Thymus (tissue), 14 donors: ENCODE measurements at places on chromosomes 12 and 14. TPM values are rescaled to one million over a fixed set of nuclear protein-coding genes. Genes with fewer than 3 reads are reported as not detected.

Gene C12orf50
- 0.09 TPM for total RNA-seq

DNA sequence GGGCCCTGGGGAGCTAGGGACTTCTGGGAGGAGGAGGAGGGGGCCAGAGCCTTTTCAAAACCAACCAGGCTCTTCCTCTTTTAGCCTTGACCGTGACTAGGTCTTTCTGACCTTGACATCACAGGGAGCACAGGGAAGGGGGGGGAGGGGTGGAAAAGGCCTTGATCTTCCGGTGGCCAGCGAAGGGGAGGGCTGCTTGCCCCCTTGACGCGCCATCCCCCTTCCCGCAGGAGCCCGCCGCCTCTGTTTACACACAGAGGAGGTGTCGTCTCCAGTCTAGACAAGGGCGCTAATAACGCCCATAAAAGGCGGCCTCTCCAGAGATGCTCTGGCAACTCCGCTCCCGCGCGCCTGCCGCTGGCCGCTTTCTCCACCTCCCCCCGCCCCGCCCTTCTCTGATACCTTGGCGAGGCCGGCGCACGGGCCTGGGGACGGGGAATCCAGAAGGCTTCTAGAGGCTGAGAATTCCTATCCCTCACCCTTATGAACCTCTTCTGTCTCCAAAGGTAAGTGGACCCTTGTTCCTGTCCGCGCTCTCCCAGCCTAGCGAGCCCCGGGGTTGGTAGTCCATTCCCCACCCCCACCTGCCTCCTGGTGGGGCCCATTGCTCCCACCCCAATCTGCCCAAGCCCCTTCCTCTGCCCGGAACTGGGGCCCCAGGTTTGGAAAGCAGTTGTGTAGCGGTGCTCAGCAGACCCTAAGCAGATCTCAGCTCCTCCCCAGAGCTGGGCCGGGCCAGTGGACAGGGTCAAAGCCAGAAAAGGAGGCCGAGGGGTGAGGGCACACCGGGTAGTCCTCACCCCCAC is 4.9 kb upstream of the HOXC12 start:
- no peaks in the 10 kb centered on the region for H3K36me3 ChIP-seq
- DNase-seq: no peak

DNA sequence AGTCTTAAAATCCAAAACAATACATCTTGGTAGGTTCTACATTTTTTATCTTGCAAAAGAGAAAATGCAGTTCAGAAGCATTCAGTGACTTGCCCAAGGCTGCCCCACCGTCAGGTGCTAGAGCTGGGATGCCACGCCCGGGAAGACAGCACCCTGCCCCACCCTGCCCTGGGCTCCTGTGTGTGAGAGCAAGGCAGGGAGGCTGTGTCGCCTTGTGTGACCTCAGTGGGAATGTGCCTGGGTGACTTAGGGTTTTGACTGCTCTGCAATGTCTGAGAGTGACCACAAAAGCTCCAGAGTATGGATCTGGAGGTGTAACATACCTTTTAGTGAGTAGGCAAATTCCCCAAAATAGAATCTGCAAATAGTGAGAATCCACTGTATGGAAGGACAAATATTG is 60.0 kb downstream of the AACS start:
- no peak for DNase-seq
- no peaks in the 10 kb centered on the region for H3K27me3 ChIP-seq
- H3K27ac ChIP-seq: no peak overlapping the region
- H3K4me1 ChIP-seq: no peaks in the 10 kb centered on the region
- H3K36me3 ChIP-seq: peaks cover 14% of the 10 kb centered on the region

Gene SLC25A47
- not detected for total RNA-seq

- no peaks in the 10 kb centered on the region for H3K27me3 ChIP-seq
- H3K4me3 ChIP-seq: no peak overlapping the region
- peaks cover 6% of the 10 kb centered on the region for H3K4me1 ChIP-seq
- peaks cover 14% of the 10 kb centered on the region for H3K36me3 ChIP-seq
Observed at GRCh38 chr12:51011955-51012354, 14.2 kb downstream of the SLC11A2 start.

GRCh38 chr14:64947710-64948611 is 5.4 kb upstream of the GPX2 start:
- H3K36me3 ChIP-seq: peaks cover 31% of the 10 kb centered on the region
- H3K4me3 ChIP-seq: no peak overlapping the region
- peaks cover 19% of the 10 kb centered on the region for H3K4me1 ChIP-seq
- no peak overlapping the region for H3K27ac ChIP-seq
- H3K27me3 ChIP-seq: no peaks in the 10 kb centered on the region
- no peak for DNase-seq

DNA sequence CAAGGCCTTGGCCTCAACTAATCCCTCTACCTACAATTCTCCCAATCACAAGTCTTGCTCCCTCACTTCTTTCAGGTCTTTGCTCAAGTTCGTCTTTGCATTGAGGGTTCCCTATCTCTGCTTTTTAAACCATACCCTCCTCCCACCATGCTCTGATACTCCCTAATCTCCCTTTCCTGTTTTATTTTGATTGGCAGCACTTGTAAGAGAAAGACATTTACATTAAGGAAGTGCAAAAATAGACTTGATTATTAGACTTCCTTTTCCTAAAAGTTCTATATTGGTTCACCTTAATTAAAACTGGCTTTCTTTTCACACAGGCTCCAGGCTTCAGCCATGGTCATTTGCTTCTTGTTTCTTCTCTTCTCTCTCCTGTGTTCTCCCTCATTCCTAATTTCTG is 18.3 kb upstream of the WIF1 start:
- H3K27me3 ChIP-seq: no peaks in the 10 kb centered on the region
- H3K27ac ChIP-seq: no peak overlapping the region
- H3K4me1 ChIP-seq: no peaks in the 10 kb centered on the region
- DNase-seq: no peak
- no peaks in the 10 kb centered on the region for H3K36me3 ChIP-seq
- H3K4me3 ChIP-seq: no peak overlapping the region

- no peaks in the 10 kb centered on the region for H3K36me3 ChIP-seq
- no peak overlapping the region for H3K4me3 ChIP-seq
- H3K27me3 ChIP-seq: no peaks in the 10 kb centered on the region
- DNase-seq: no peak
- no peak overlapping the region for H3K27ac ChIP-seq
Observed at GRCh38 chr12:82325540-82326336, 32.4 kb downstream of the CCDC59 start.

DNA sequence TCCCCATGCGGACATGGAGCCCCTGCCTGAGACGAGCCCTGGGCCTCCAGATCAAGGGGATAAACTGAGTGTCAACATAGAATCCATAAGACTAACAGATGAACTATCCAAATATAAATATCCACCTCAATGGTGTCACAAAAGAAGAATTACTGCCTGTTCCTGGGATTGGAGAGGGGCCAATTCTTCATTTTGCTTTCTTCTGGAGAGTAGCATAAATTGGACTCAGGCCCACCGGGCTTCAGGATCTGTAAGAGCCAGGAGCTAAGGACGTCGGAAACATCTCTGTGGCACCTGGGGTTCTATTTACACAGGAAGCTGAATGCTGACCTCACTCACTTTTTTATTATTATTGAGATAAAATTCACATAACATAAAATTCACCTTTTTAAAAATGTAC is 408.2 kb upstream of the CCDC196 start:
- no peaks in the 10 kb centered on the region for H3K27me3 ChIP-seq
- H3K4me3 ChIP-seq: no peak overlapping the region
- H3K4me1 ChIP-seq: no peaks in the 10 kb centered on the region
- H3K36me3 ChIP-seq: no peaks in the 10 kb centered on the region
- no peak for DNase-seq

Gene CIDEB
- total RNA-seq: 8.1 TPM

Gene RNASE2
- total RNA-seq: 49.1 TPM

Gene TMPRSS12
- total RNA-seq: not detected

Gene MSRB3
- total RNA-seq: 1.1 TPM

Gene TRPV4
- 0.19 TPM for total RNA-seq

Gene SNRPF
- 45.1 TPM for total RNA-seq

GRCh38 chr14:81219759-81220579 is 790 bp downstream of the GTF2A1 start:
- H3K36me3 ChIP-seq: peaks cover 6% of the 10 kb centered on the region
- H3K4me3 ChIP-seq: peak overlapping the region; percentile 89
- peaks cover 14% of the 10 kb centered on the region for H3K4me1 ChIP-seq
- peak overlapping the region; percentile 97 for H3K27ac ChIP-seq

- no peaks in the 10 kb centered on the region for H3K27me3 ChIP-seq
- H3K27ac ChIP-seq: no peak overlapping the region
- DNase-seq: no peak
- H3K4me1 ChIP-seq: no peaks in the 10 kb centered on the region
Observed at GRCh38 chr14:70361893-70362292, 2.4 kb upstream of the COX16 start.

DNA sequence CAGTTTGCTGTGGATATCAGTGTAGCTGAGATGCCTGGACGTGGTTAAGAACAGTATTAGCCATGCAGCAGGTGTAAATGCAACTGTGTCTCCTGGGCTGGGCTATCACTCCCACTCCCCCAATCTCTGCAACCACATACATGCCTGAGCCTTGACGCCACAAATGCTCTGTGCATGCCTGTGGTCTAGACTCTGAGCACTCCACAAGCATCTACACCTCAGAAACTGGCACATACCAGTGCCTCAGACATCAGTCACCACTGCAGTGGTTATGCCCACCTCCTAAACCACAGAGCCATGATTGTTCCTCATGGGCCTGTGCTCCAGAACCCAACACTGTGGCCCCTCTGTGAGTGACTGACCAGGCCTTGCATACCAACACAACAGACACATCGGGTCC is 226.8 kb upstream of the ALG10 start:
- no peaks in the 10 kb centered on the region for H3K36me3 ChIP-seq
- H3K27me3 ChIP-seq: no peaks in the 10 kb centered on the region
- H3K27ac ChIP-seq: no peak overlapping the region
- H3K4me3 ChIP-seq: no peak overlapping the region

GRCh38 chr14:86357876-86358275 is 827.9 kb downstream of the FLRT2 start:
- no peak overlapping the region for H3K27ac ChIP-seq
- no peaks in the 10 kb centered on the region for H3K36me3 ChIP-seq
- no peaks in the 10 kb centered on the region for H3K27me3 ChIP-seq
- H3K4me3 ChIP-seq: no peak overlapping the region
- DNase-seq: no peak

Gene AJUBA
- total RNA-seq: 14.4 TPM

GRCh38 chr12:126033751-126034150 is 968.5 kb downstream of the AACS start:
- H3K27ac ChIP-seq: no peak overlapping the region
- DNase-seq: no peak
- H3K27me3 ChIP-seq: no peaks in the 10 kb centered on the region
- no peaks in the 10 kb centered on the region for H3K36me3 ChIP-seq
- no peak overlapping the region for H3K4me3 ChIP-seq

DNA sequence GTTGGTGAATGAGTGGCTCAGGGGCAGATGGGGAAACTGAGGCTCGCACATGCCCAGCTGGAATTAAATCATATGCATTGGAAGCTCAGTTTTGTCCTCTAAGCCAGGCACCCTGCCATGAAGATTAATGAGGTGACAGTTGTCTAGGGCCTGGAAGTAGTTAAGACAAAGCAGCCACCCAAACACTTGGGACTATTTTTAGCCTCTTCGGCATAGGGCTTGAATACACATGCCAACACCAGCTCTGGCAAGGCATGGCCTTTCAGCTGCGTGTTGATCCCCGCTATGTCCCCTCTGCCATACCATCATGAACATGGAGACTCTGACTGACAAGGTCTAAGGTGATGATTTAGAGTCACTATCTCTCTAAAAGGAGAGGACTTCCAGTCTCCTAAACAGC is 250.2 kb downstream of the KSR2 start:
- DNase-seq: no peak
